ENCODE measurements at places on chromosomes 1 and 21.

DNA sequence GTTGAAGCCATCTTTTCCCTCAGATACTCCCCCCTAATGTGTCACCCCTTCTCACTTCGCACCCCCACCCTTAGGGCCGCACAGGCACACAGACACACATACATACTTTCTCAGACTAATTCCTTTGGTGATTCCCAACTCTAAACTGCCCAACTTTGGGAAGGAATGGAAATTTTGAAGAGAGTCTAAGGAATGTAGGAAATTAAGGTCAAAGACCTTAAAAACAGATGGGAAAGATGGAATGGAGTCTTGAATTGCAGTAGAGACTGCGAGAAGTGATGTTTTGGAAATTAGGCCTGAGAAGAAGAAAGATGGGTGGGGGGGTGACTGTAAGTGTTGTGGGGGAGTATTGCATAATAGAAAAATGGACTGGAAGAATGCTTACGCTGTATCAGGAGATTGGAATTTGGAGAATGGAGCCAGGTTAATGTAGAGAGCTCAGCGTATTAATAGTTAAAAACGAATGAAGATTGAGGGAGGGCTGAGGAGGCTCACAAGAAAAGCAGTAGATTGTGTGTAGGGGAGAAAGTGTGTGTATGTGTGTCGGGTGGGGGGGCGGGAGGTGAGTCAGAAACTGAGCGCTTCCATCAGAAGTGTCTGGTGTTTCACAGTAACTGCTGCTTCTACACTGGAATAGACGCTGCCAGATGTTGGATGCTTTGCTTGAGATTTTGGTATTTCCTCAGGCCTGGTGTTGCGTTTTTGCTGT, 1.7 kb downstream of the PIP5K1A start:
- DNase-seq = no peak

- no peak for DNase-seq
These were observed 12.8 kb upstream of the ECE1 start for GRCh38 chr1:21302747-21303715.

DNA sequence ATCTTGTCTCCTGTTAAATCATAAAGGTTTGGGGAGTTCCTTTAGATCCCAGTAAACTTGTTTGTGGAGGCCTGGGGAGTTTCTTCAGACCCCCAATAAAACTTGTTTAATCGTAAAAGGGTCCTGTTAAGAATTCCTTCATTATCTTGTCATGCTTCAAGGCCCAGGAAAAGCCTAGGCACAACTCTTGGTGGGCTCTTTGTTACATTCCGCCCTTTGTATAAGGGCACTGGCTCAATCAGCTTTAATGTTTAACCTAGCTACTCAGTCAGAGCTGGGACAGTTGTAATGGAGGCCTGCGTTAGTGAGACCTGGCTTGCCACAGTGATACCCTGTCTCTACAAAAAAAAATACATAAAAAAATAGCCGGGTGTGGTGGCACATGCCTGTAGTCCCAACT, 77.2 kb downstream of the MPZL1 start:
- no peak for DNase-seq

DNA sequence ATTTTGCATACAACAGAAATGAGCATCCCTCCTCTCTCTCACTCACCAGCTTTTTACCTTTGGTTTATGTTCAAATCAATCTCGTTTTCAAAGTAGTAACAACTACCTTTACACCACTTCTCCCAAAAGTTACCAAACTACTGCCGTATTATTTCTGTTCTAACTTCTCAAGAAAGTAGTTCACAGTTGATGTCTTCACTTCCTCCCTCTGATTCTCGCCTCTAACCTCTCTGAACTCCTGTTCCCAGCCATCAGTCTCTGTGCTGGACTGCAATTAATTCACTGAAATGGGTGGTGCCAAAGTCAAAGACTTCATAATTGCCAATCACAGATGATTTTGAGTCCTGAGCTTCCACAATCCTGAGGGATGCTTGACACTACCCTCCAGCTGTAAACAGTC, 54.0 kb downstream of the ZNF281 start:
- DNase-seq = no peak

- no peak for DNase-seq
These were observed 139.7 kb downstream of the MAGI3 start for GRCh38 chr1:113530021-113530420.

DNA sequence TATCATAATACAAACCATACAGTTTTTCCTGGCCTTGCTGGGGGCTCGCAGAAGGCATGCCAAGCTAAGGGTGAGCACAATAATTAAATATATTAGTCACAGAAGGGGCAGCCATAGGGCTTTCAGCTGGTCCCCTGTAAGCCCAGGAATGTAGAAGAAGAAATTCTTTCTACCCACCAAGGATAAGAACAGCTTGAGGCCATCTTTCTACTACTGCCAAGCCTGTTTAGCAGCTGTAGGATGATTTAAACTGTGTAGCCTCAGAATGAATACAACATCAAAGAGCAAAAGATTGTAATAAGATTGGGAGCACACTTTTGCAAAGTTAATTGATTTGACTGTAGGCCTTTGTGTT, 171.5 kb downstream of the LRRC7 start:
- no peak for DNase-seq

DNA sequence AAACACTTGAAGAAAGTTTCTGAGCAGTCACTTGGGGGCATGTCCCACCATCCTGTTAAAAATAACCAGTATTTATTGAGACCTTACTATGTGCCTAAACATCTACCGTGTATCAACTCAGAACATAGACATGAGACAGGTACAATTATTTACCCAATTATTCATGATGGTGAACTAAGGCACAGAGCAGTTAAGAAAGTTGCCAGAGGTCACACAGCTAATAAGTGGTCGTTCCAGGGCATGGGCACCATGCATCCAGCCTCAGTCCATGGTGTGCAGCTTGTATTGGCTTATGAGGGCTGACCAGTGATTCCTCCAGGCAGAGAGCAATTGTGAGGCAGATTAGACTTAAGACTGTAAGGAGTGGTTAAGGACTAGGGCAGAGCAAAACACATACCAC, 5.4 kb downstream of the PLA2G5 start:
- no peak for DNase-seq

- DNase-seq = no peak
These were observed at the start of gene NTNG1 for GRCh38 chr1:107140703-107141490. Gene NTNG1, plus strand, starts transcription at chr1:107141039.

DNA sequence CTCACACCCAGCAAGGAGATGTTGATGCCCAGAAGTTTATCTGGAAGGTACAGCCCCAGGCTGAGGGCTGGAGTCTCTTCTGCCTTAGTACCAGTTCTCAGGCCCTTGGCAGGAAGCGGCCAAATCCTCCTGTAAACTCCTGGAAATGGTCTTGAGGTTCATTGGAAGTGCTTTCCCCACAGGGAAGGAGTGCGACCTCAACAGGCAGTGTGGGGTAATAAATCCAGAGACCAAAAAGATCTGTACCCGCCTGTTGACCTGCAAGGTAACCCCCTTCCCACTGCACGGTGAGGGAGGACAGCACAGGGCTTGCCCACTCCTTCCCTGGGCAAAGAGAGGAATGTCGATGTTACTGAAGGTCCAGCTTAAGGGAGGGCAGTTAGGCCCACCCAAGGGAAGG, 4.5 kb downstream of the ATXN7L2 start:
- no peak for DNase-seq

- no peak for DNase-seq
These were observed 160.6 kb upstream of the CD34 start for GRCh38 chr1:208071435-208072031.

GRCh38 chr1:160093069-160093395, 5.4 kb downstream of the IGSF8 start:
- no peak for DNase-seq

DNA sequence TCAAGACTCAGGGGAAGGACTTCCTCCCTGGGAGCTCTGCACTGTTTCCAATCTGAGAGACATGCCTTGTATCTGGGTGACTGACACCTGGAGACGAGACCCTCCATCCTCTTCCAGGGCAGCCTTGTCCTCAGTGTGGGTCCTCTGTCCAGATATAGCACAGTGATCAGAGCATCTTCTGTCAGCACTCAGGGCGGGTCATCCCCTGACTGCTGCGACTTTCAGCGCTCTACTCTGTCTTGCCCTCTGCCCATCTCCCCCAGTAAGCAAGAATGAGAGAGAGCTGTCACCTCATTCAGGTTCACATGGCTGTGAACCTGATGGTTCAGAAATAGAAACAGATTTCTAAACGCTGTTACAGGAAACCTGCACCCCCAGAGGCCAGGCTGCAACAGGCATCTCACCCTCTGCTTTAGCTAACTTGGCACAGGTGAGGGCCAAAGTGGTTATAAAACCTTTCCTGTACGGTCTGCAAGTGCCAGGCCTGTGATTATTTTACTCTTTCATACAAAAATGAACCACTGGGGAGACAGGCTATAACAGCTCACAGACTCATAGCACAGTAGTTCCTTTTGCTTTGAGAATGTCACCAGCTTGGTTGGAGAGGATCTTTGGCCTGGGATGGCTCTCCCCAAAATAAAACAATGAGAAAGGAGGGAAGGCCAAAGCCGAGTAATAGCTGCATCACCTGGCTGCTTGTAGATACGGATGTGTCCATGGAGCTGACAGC, 11.4 kb upstream of the TENT5C start:
- DNase-seq = no peak

DNA sequence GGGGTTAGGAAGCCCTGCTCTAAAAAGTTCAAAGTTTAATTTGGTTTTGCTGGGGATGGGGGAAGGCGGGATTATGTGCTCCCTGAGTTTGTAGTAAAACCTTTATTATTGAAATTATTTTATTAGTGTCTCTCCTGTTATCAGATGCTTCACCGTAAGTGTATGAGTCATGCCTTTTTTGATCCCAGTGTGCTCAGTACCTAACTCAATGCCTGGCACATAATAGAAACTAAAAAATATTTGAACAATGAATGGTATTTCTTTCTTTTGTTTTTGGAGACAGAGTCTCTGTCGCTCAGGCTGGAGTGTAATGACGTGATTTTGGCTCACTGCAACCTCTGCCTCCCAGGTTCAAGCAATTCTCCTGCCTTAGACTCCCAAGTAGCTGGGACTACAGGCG, 6.4 kb downstream of the SNRPE start:
- DNase-seq = no peak

GRCh38 chr1:93961906-93962305, 52.7 kb upstream of the GCLM start:
- no peak for DNase-seq

All from liver (tissue), 10 donors.